ACHN (cell line): ENCODE measurements at places on chromosomes 11 and 22.
A peak's percentile ranks its signal among the peaks of the same experiment; 100 is the strongest.

- DNase-seq: no peak
Measured at GRCh38 chr22:35830305-35830704, 112.6 kb downstream of the APOL5 start.

DNA sequence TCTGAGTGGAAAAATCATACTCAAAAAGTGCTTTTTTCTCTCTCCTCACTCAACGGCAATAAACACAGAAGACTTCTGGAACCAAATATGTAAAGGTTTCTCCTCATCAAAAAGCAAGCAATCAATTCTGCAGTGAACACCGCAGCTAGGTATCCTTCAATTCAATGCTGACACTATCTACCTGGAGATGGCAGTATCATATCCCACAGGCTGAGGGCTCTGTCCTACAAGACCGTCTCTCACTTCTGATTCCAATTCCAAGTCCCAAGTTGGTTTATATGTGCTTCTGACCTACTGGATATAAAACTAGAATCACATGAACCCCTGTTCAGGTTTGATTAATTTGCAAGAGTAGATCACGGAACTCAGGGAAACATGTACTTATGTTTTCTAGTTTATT is 59.7 kb upstream of the LUZP2 start:
- no peak for DNase-seq

DNA sequence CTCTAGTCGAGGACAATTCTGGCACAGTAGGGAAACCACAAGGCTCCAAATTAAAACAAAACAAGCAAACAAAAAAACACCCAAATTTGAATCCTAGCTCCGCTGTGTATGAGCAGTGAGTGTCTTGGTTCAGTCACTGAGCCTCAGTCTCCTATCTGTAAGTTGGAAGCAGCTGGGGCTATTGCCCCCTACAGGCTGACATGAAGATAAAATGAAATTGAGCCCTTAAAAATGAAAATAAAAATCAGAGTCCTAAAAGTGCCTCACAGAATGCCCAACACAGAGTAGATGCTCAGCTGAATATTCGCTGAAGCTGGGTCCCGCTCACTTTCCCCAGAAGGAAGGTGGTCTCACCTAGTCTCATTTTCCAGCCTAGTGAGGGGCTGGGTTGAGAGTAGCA is 65.2 kb downstream of the PDE2A start:
- peak; percentile 16 for DNase-seq

- DNase-seq: no peak
Measured at GRCh38 chr11:62139526-62140303, 15.9 kb downstream of the INCENP start.

GRCh38 chr11:115132436-115133228 is 371.6 kb downstream of the CADM1 start:
- DNase-seq: peak; percentile 5

DNA sequence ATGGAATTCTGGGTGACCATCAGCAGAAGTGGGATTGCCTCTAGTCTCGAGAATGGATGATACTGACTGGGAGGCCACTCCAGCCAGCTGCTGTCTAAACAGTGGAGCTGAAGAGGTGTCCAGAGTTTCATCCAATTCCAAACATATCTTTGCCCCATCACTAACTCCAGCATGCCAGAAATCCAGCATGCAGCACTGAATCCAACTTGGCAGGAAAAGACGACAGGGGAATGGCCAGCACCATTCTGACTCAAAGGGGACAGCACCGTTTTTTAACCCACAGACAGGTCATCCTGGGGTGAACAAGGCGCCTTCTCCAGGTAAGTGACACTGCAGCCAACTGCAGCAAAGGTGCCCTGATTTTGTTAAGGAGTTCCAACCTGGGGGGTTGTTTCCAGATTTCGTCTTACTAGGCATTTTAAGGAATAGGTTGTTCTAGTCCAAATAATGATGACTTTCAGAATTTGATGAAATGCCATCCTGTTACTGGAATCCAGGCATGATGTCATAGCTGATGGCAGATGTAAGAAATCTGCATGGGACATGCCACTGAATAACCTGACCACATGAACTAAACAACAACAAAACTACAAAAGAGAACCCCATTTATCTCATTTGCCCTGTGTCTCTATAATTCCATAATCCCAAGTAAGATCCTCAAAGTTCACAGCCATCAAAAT is 32.3 kb downstream of the FEZ1 start:
- DNase-seq: no peak

DNA sequence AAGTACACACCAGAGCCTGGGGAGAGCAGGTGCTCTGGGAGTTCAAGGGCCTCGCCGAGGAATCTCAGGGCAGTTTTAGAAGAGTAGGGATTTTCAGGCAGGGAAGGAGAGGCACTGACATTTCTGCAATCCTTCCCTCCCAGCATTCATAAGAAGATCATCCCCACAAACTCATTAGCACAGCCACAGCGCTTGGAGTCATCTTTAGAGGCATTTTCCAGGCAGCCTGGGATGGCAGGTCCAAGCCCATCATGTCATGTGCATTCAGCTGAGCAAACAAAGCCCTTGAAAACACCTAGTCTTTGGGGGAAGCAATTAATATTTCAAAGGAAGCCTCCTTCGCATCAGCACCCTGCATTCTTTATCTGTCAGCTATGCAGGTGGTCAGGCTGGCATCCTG is 43.8 kb downstream of the MAP6 start:
- DNase-seq: no peak

GRCh38 chr22:23072077-23072910 is 2.0 kb downstream of the GNAZ start:
- no peak for DNase-seq

GRCh38 chr22:24176630-24177029 is 4.7 kb upstream of the SUSD2 start:
- DNase-seq: no peak

DNA sequence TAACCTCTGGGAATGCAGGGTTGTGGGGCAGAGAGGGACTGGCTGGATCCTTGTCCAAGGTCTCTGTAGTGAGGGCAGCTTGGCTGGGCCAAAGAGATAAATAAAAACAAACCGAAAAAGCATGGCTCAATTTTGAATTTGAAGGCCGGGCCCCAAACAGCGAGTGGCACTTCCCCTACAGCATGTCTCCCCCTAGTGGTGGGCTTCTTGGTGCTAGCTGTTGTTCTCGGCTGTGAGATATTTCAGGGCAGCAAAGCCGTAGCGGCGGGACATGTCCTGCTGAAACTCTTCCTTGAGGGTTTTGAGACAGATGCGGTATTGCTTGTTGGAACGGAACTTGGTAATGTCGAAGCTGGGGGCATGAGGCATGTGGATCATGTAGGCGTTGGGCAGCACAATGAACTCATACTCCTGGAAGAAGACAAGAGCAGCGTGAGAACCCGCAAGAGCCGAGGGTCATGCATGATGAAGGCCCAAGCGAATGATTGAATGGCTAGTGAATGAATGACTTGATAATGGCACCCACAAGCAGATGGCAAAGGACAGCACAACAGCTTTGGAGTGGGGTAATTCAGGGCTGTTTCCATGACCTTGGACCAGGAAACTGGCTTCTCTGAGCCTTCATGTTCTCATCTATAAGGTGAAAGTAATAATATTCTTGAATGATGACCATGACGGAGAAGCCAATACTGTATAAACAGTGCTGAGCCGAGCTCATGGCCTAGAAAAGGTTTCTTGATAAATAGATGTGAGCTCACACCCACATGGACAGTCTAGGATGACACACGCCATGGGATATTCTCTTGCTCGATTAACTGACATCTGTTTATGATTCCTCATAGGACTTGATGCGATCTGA is 216.3 kb upstream of the SYN3 start:
- DNase-seq: peak; percentile 28

- DNase-seq: no peak
Measured at GRCh38 chr11:81211050-81211449, 1522.6 kb downstream of the FAM181B start.

DNA sequence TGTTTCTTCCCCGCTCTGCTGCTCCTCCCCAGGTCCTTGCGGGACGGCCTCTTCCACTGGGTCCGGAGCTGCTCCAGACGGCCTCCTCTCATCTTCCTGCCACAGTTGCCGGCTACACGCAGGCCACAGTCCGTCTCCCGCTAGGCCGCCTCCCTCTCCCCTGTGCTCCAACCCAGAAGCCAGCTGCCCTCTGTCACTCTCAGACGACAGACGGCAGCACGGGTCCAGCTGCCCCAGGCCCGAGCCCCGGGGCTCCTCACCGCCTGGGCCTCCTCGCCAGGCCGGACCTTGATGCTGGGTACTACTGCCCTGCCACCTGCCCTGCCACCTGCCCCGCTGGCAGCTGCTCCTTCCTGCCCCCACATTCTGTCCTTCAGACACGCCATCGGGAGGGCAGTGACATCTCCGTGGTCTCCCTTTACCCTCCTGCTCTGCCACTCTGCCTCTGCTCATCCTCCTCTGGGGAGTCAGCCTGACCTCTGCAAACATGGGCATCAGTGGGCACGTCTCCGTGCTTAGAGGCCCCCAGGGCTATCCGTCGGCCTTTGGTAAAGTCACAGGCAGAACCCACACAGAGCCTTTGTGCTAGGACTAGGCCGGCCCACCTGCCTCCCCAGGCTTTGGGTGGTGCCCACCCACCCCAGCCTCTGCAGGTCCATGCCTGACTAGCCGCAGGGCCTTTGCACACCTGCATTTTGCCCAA is 43.1 kb upstream of the TH start:
- DNase-seq: no peak

GRCh38 chr22:39318507-39319283 is 728 bp downstream of the RPL3 start:
- DNase-seq: no peak

DNA sequence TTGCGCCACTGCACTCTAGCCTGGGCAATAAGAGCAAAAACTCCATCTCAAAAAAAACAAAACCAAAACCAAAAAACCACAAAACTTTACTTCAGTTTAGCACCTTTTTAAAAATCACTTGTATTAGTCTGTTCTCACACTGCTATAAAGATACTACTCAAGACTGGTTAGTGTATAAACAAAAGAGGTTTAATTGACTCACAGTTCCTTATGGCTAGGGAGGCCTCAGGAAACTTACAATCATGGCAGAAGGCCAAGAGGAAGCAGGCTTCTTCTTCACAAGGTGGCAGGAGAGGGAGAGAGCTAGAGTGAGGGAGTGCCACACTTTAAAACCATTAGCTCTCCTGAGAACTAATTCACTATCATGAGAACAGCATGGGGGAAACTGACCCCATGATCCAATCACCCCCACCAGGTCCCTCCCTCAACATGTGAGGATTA is 261.3 kb downstream of the TMEM135 start:
- no peak for DNase-seq

- no peak for DNase-seq
Measured at GRCh38 chr11:65411681-65412070, 10.9 kb upstream of the NEAT1 start.

DNA sequence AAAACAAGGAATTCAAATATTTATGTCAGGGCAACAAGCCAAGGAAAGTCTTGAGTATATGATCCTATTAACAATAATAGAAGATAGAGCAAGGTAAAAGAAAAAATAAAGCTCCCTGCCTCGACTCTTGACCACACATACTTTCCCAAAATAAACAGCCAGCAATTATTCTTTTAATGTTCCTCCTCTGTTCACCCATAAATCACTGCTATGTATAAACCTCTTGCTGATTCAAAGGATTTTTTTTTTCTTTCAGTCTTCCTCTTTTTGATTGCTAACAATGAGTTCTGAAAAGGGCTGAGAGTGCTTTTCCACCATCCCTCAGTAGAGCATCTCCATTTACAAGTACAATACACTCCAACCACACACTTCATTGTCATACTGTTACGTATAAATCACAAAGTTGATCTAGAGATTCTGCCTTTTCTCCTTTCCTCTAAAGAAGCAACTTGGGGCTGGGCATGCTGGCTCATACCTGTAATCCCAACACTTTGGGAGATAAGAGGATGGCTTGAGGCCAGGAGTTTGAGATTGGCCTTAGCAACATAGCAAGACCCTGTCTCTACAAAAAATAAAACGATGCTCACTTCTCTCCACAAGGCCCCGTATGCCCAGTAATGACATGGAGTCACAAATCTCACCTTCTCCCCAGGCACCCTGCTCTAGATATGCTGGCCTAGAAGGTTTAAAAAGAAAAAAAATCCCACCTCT is 24.0 kb downstream of the RAB30 start:
- DNase-seq: no peak

DNA sequence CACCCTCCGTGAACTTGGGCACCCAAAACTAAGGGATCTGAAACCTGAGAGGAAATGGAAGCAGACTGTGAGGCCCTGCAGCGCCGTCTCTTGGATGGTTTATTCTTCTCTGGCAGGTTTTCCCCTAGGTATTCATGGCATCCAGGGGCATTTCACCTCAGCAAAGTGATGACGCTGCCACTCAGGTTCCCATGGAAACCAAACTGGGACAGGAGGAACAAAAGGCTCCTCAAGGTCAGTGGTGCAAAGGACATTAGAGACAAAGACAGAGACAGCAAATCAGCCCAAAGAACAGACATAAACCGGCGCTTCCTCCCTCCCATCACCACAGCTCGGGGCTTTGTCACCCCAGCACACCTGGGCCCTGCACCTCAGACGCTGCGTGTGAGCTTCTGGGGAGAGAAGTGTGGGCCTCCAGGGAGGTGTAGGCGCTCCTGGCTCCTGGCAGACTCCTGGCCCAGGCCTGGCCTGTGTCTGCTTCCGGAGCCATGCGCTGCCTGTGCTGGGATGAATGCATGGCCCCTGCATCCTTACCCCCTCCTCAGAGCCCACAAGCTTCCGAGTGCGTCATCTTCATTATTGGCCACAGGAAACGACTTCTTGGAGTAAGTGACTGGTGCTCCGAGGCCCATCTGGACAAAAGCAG is 5.9 kb downstream of the TP53AIP1 start:
- DNase-seq: no peak

- DNase-seq: peak; percentile 84
Measured at GRCh38 chr11:118910309-118911112, 15.2 kb downstream of the BCL9L start.

DNA sequence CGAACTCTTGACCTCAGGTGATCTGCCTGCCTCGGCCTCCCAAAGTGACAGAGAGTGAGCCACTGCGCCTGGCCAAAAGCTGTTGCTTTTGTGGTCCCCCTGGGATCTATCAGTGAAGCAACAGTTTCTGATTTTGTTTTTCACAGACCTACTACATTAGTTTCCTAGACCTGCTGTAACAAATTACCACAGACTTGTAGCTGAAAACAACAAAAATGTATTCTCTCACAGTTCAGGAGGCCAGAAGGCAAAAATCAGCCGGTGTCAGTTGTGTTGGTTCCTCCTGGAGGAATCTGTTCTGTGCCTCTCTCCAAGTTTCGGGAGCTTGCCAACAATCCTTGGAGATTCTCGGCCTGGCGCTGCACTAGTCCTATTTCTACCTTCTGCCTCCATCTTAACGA is 8.5 kb upstream of the SLC35C1 start:
- DNase-seq: no peak
